ENCODE measurements at places on chromosomes 11 and 22.

DNA sequence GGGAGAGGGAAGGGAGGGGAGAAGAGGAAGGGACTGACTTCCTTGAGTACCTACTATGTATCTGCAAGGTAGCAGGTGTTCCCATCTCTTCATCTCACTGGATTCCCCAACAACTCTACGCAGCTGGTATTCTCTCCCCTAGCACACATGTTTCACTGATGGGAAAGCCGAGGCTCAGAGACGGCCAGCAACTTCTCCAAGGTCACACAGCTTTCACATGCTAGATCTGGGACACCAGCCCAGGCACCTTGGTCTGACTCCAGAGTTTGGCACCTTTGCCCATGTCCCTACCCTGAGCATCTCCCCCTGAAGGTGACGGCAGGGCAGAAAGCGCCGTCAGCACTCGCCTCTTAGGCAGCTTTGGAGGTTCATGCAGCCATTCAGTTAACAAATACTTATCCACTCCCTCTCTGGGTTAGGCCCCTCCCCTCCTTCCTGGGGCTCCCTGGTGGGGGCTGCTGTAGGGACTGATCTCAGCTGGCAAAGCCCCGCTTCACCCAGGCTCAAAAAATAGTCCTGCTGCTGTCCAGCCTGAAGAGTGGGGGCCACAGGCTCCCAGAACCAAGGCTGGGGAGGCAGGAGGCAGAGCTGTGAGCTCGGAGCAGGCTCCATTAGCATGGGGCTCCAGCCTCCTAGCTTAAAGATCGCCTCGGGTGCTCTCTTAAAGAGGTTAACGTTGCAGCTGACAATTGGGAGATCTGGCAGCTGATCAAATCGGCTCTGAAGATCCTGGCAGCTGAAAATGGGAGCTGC is 79.4 kb downstream of the IGLL1 start:
- DNase-seq = no peak

- no peak for DNase-seq
Measured at GRCh38 chr22:28771195-28771791, 1.2 kb upstream of the CCDC117 start.

GRCh38 chr11:35321111-35321510 is 98.2 kb downstream of the SLC1A2 start:
- DNase-seq = no peak

DNA sequence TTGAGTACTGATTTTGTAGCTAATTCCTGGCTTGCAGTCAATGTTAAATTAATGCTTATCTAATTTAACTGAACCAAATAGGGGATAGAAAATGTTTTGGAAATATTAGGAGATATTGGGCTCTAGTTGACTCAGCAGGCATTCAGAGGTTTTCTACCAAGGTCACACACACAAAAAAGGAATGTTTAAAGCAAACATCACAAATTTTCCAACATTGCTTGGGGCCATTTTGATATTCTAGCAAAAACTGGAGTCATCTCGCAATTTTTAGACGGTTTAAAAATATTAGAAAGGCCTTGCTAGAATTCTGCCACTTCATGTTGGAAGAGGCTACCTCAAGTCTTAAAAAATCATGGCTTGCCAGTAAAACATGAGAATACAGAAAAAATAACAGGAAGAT is 2082.1 kb upstream of the RAG2 start:
- DNase-seq = no peak

- DNase-seq = no peak
Measured at GRCh38 chr11:126518071-126518971, 162.8 kb downstream of the ST3GAL4 start.

DNA sequence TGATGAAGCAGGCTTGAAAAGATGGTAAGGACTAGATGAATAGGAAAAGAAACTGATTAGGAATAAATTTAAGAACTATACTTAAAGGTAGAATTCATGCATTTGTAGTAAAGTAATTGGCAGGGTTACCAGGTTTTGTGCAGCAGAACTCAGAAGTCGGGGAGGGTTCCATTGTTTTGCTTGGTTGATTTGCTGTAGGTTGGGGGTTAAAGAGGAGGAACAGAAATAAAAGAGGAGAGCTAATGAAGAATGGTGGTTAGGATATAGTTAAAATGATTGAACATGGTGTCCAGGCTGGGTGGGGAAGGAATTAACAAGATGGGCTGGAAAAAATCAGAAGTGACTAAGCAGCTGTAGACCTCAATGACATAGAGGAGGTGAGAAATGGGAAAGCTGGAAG is 5.5 kb upstream of the SPON1 start:
- DNase-seq = no peak

DNA sequence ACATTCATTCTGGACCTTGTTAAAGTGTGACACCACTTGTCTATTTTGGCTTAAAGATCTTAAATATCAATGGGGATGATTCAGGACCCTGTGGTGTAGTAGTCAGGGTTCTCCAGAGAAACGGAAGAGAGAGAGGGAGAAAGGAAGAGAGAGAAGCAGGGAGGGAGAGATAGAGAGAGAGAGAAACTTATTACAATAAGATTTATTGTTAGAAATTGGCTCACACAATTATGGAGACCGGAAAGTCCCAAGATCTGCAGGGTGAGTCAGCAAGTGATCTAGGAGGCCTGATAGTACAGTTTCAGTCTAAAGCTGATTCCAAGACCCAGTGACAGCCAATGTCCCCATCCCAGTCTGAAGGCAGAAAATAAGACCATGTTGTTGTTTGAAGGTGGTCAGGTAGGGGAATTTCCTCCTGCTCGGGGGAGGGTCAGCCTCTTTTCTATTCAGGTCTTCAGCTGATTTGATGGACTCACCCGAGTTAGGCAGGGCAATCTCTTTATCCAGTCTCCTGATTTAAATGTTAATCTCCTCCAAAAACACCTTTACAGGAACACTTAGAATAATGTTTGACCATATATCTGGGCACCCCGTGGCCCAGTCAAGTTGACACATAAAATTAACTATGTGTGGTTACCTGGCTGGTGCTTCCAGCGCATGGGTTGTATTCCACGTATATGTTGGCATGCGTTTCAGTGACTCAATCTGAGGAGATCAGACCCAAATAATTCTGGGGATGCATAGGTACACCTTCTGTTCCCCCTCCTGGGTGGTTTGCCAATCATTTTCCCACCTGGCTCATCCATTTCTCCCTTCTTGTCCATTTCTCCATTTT is 1350.5 kb downstream of the TBC1D22A start:
- no peak for DNase-seq

DNA sequence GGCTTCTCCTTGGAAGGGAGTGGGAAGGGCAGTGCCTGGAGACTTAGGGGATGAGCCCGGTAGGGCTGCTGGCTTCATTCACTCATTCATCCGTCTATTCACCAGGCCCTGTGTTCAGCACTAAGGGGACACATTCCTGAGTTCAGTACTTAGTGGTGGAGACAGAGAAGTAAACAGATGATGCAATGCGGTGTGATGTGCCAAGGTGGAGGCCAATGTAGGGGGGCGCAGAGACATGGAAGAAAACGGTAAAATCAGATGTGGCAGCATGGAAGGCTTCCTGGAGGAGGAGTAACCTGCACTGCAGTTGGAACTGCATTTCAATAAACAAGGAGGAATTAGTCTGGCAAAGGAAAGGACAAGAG is 21.3 kb downstream of the GRIK4 start:
- no peak for DNase-seq

- DNase-seq = no peak
Measured at GRCh38 chr11:72783144-72783905, 10.5 kb downstream of the STARD10 start.

- peak; percentile 55 for DNase-seq
Measured at GRCh38 chr11:126112547-126112946, 49.9 kb upstream of the CDON start.

GRCh38 chr11:88414385-88414861 is 76.9 kb upstream of the CTSC start:
- DNase-seq = peak; percentile 47

GRCh38 chr11:134388590-134388989 is 23.5 kb downstream of the B3GAT1 start:
- DNase-seq = no peak

DNA sequence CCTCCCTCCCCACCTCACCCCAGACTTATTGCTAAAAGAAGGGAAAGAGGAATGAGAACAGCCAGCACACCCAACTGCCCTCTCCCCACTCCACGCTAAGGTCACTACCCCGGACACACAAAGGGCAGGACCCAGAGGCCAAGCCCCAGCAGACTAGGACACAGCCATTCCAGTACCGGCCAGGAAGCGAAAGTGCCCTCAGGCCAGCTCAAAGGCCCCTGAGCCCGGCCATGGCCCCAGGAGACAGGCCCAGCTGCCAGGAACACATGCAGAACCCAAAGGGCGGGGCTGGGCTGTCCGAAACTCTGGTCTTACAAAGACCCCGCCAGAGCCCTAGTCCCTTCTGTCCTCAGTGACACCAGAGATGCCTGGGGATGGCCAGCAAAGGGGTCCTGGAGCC is 5.5 kb downstream of the RCOR2 start:
- no peak for DNase-seq

DNA sequence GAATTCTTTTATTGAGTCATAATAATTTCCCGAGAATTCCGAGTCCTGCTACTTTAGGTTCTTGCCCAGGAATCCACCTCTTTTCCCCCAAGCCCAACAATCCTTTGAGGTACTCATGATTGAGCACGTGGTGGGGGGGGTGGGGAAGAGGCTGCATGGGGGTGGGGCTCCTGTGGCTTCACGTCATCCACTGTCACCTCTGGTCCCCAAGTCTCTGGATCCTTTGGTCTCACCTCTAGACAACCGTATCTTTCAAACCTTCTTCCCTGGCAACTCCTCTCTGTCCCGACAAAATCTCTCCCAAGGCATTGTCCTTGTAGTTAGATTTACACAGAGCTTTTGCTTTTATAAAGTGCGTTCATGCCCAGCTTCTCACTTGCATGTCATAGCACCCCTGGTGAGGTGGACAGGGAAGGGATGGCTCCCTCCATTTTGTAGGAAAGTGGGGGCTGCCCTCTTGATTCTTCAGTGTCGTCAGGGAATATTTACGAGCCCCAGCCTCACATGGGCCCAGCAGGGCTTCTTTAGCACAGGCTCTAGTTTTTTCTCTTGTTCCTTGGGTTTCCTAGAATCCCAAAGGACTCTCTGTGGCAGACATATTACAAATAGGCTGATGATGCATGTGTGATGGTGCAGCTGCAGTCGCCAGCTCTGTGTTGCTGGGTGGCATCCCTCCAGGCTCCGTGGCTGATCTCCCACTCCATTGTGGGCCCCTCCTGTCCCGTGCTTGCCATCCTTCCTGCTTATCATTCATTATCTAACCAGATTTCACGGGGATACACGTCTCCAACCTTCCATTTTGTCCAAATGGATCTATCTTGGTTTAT is 8.4 kb downstream of the UCP3 start:
- no peak for DNase-seq

GRCh38 chr22:43418079-43418825 is 6.4 kb downstream of the MPPED1 start:
- DNase-seq = no peak

DNA sequence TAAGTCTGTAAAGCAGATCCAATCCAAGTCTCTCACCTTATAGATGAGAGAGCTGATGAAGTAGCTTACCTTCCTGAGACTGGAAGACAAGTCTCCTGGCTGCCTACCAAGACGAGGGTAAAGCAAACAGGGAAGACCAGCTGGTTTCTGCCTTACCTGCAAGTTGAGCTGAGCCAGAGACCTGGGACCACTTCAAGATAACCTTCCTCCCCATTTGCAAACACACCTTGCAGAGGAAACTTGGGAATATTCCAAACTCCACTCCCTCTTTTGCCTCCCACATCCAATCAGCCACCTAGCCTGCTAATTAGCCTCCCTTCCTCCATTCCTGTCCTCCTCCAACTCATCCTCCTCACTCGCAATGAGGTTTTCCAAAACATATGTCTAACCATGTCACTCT is 23.4 kb upstream of the ROBO3 start:
- DNase-seq = no peak

DNA sequence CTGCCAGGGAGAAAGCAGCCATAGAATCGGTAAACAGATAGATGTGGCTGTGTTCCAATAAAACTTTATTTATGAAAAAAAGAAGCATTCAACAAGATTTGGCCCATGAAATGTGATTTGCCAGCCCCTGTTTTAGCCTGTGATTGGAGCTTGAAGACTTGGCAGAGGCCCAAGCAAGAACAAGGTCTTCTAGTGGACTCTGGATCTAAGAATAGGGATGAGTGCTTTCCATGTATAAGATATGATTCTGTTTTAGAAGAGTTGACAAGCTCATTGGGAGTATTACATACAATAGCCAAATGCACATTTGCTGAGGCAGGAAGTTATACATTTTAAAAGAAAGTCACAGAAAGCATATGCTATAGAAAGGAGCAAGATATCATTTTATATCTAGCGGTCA is 175.6 kb upstream of the LUZP2 start:
- no peak for DNase-seq

GRCh38 chr11:84019571-84020194 is 733.5 kb upstream of the CCDC90B start:
- DNase-seq = no peak

- no peak for DNase-seq
Measured at GRCh38 chr11:65884716-65885092, 3.6 kb downstream of the FIBP start.

DNA sequence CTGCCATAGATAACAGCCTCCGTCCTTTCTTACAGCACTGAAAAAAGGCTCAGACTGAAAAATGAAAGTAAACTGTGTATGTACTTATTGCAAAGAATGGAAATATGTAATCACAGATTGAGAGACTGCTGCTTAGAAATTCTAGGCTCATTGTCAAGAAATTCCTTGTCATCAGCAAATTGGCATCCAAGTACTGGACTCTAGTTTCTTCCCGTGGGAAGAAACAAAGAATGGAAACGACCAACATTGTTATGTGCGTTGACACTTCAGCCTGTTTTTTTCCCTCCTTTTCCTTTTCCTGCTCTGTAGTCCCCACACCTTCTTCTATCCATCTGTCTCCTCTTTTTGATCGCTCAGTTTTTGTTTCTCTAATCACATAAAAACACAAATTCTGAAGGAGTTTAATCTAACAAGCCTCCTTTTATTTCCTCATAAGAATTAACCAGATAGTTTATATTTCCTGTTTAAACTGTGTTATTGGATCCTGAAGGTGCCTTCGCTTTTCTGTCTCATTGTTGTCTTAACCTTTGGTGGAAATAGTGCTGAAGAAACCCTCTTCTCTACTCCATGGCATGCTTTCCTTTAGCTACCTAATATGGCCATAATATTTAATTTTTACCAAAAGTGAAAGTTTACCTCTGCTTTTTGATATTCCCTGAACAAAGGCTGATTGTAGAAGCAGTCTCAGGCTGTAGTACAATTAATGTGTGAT is 20.0 kb upstream of the CASP12 start:
- DNase-seq = no peak

DNA sequence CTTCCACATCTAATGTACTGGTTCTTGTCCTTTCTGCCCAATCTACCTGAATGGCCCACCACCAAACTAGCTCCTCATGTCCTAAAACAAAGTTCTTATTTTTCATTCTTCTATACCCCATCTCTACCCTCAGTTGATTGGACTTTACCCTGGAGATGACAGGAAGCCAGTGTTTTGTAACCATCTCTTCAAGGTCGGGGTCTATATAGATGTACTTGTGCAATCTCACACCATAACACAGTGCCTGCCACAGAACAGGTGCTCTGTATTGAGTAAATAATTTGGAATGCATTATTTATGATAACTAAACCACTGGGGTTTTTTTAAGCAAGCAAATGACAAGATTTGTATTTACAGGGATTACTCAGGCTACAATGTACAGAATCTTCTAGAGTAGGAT is 76.7 kb upstream of the FAM181B start:
- no peak for DNase-seq
